Stimulated activated CD4-positive, alpha-beta T cell treated with anti-CD3 and anti-CD28 coated beads, Interleukin-2, amount 100 ng/mL, for 48 hours (primary cell): ENCODE measurements at places on chromosomes 5 and 9.

GRCh38 chr9:78909566-78909965, 612.6 kb downstream of the PSAT1 start:
- no peak for DNase-seq

GRCh38 chr9:128901822-128902221, 19.0 kb upstream of the PHYHD1 start:
- no peak for DNase-seq

DNA sequence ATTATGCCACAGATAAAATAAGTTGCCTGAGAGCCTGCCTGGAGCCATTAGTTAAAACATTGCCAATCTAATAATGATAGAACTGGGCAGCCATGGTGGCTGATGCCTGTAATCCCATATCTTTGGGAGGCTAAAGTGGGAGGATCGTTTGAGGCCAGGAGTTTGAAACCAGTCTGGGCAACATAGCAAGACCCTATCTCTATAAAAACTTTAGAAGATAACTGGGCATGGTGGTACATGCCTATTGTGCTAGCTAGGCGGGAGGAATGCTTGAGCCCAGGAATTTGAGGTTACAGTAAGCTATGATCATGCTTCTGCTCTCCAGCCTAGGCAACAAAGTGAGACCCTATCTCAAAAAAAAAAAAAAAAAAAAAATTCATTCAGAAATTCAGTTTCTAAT, 52.6 kb downstream of the RAI14 start:
- DNase-seq, result no peak

- DNase-seq, result no peak
Observed at GRCh38 chr9:64066736-64067368, 1218.2 kb downstream of the FOXD4L5 start.

- DNase-seq, result no peak
Observed at GRCh38 chr5:150481708-150481965, 26.3 kb upstream of the NDST1 start.

GRCh38 chr5:140711794-140712193, 11.5 kb downstream of the ZMAT2 start:
- no peak for DNase-seq

GRCh38 chr9:36808251-36808650, 225.8 kb downstream of the PAX5 start:
- no peak for DNase-seq

- DNase-seq, result no peak
Observed at GRCh38 chr9:86997951-86998350, 50.6 kb upstream of the GAS1 start.

DNA sequence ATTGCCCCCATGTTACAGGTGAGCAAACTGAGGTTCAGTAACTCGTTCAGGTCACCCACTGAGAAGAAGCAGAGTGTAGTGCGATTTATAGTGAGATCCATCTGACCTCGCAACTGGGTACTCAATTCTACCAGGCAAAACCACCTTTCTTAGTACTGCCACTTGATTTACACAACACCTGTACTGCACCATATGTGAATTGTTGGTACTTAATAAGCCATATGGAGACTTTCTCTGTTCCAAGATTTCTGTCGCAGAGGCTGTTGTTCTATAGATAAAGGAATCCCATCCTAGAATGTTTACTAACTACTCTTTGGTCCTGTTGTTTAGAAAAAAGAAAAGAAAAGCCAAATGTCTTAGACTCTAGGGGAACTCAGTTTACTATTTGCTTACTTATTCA, 287.5 kb downstream of the KCTD16 start:
- no peak for DNase-seq

DNA sequence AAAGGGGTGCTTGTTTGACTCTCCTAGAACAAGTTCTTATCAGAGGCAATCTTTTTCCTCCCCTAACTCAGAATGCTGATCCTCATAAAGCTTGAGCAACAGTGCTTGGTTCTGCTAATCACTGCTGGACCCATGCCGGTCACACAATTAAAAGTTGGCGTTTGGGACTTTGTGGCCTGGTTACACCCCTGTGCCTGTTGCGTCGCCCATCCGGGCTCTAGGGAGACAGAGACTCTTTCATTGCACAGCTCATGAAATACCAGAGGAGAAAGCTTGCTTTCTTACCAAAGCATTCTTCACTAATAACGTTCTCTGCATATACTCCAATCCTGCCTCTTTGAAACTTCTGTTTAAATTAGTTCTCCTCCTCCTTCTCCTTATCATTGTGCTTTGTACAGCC, 301.1 kb downstream of the NR3C1 start:
- DNase-seq, result no peak

DNA sequence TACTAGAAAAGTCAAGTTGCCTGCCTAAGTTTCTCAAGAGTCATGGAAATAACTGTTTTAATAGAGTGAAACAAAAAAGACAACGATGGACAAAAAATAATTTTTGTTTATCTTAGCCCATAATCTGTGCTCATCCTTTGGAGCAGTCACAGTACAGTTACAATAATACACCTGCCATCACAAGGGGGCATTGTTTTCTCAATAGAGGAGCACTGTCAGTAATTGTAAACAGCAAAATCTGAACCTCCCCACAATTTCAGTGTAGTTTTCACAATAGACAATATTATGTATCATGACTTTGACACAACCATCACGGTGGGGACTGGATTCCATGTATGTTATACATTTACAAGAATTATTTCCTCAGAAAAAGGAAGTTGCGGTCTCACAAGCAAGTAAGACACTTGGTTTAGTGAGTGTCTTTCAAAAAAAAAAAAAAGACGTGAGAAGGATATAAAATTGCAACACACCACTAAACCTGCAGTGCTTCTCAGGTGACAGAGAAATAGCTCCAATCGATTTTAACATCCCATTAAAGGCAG, 586.3 kb downstream of the PTPRD start:
- no peak for DNase-seq

GRCh38 chr5:24598956-24599355, 45.8 kb downstream of the CDH10 start:
- DNase-seq, result no peak

DNA sequence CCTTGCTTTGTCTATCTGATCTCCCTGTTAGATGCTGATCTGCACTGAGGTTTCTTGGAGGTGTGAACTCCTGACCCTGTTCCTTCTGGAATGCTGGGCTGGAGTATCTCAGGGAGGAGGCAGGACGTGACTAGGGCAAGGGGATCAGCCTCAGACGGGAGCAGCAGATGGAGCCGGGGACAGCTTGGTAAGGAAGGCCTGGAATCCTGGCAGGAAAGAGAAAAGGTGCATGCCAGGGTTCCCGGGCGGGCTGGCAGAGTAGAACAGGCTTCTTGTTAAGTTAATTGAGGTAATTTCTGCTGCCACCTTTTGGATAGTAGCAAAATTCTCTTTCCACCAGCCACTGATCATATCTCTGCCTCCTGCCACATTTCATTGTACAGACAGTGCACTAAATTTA, 180.9 kb downstream of the ZNF462 start:
- no peak for DNase-seq

- no peak for DNase-seq
Observed at GRCh38 chr5:88502179-88503040, 233.8 kb upstream of the TMEM161B start.
